ENCODE measurements at places on chromosomes 4 and X.
A peak's percentile ranks its signal among the peaks of the same experiment; 100 is the strongest.

- no peak for DNase-seq
These were observed 1.6 kb upstream of the APBB2 start for GRCh38 chr4:41215969-41216293.

GRCh38 chr4:1047976-1048772 is 36.7 kb downstream of the FGFRL1 start:
- DNase-seq: peak; percentile 49

DNA sequence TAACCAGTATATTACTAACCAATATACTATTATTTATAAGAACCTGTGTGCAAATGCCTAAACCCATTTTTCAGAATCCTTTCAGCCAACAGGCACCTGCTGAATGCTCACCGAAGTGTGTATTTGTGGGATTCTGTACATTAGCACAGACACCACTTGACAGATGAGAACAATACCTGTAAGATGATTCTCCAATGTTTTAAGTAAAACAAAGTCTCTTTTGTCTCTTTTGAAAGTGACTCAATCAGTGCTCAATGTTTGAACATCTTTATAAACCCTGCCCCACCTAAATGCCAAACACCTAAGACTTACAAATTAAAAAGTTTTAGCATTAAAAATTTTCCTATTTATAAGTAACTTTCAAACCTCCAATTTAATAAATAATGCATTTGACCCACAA is 763 bp downstream of the ASB9 start:
- no peak for DNase-seq

DNA sequence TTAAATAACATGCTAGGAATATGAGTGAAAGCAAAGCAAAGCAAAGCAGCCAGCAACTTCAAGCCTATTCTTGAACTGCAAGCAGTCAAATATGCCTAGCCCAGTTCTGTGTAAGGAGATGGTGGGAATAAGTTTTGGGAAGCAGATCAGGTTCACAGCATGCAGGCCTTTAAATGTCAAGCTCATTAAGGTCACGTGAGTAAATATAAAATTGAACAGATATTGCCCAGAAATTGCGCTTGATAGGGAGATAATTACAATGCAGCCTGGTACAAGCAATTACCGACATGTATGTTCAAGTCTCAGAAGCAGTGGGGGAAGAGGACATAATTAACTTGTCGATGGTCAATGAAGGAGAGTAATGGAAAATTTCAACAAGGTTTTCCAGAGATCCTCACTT is 6.0 kb downstream of the GNPDA2 start:
- no peak for DNase-seq

DNA sequence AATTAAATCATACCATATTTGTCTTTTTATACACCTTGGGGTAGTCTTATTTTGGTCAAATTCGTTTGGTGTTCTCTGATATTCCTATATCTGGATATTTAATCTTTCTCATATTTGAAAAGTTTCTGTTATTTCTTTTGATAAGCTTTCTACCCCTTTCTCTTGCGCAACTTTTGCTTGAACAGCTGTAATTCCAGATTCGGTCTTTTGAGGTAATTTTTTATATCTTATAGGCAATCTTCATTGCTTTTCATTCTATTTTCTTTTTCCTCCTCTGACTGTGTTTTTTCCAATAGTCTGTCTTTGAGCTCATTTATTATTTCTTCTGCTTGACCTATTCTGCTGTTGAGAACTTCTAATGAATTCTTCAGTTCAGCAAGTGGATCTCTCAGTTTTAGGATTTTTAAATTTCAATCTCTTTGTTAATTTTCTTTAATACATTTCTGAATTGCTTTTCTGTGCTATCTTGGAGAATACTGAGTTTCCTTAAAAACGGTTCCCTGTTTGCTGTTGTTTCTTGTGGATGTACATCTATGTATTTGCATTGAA is 11.3 kb upstream of the MTHFD2L start:
- DNase-seq: no peak

GRCh38 chrX:20585782-20586181 is 319.1 kb upstream of the RPS6KA3 start:
- no peak for DNase-seq

DNA sequence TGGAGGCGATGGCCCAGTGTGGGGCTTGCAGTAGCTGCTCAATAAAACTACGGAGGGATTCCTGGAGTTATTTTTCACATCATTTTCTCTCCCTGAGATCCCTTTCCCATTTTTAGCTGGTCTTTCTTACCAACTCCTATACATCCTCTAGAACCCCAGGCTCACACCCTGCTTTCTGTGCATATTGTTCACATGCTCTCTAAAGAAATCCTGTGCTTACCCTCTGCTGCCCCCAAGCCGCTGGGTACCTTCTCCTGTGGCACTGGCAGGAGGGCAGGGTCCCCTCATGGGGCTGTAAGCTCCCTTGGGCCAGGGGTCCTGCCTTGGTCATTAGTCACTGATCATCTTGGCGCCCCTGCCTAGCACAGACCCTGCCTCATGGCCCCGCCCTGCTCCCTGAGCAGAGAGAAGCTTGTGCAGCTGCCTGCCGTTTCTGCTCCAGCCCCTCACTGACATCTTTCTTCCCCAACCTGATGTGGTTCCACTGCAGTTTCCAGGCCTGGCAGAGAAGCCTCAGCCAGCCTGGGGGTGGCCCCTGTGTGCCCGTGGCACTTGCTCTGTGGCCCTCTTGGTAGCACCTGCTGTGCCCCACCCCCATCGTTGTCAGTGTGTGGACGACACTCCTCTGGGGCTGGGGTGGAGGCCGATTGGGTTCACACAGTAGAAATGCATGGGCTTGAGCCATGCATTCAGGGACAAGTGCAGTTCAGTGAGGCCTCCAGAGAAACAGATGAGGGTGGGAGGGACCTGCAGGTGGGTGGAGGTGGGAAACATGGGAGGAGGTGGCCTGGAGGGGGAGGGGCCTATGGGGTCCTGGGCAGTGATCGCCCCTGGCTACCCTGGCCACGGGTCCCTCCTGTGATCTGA is 69.5 kb downstream of the WFS1 start:
- no peak for DNase-seq

DNA sequence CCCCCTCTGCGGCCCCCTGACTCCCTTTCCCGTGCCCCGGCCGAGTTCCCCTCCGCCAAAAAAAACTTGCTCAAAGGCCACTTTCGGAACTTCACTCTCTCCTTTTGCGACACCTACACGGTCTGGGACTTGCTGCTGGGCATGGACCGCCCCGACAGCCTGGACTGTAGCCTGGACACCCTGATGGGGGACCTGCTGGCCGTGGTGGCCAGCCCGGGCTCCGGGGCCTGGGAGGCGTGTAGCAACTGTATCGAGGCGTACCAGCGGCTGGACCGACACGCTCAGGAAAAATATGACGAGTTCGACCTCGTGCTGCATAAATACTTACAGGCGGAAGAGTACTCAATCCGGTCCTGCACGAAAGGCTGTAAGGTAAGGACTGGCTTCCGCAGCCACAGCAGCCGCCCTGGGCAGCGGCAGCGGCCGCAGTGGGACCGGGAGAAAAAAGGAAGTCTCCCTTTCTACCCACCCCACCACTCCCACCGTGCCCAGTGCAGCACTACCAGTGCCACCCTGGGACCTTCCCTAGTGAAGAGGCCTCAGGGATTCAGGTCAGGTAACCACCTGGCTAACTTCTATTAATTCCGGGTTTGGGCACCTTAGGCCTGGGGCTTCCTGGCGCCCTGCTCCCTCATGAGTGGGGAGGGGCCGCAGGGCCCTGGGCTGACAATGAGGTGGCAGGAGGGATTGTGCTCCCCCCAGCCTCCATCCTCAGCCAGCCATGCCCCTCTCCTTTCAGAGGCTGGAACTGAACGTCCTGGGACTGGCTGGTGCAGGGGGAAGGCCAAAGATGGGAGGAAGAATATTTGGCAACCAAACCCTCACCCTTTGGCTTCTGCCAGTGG is 1.9 kb downstream of the NALF2 start:
- no peak for DNase-seq
